ENCODE measurements at places on chromosomes 11 and 22.

DNA sequence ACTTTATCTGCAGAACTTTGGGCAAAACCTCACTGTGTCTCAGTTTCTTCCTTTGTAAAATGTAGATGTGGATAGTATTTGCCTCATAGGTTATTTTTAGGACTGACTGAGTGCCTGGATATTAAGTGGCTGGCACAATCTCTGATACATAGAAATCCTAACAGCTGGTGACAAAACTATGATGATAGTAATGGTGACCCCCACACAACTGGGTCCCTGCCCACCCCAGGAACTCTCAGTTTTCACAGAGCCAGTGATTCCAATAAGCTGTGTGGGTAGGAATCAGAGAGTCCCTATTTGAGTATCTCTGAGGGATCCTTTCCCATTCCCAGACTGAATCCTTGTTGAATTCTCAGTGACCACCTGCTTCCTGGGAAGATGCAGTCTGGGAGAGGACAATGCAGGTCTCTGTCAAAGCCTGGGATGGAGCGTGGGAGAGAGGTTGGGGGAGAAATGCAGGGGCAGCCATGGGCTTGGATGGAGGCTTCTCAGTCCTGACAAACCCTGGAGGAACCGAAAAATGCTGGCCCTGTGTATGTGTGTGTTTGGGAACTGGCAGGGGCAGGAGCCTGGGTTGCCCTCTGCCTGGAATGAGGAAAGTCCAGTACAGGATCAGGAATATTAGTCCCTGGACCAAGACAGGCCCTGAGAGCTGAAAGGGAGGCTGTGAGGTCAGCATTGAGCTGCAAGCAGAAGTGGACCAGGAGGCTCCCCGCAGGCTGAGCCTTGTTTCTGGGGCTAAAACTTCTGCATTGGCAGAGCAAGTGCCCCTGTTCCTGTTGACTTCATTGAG, 6.1 kb upstream of the P2RY6 start:
- DNase-seq = no peak

DNA sequence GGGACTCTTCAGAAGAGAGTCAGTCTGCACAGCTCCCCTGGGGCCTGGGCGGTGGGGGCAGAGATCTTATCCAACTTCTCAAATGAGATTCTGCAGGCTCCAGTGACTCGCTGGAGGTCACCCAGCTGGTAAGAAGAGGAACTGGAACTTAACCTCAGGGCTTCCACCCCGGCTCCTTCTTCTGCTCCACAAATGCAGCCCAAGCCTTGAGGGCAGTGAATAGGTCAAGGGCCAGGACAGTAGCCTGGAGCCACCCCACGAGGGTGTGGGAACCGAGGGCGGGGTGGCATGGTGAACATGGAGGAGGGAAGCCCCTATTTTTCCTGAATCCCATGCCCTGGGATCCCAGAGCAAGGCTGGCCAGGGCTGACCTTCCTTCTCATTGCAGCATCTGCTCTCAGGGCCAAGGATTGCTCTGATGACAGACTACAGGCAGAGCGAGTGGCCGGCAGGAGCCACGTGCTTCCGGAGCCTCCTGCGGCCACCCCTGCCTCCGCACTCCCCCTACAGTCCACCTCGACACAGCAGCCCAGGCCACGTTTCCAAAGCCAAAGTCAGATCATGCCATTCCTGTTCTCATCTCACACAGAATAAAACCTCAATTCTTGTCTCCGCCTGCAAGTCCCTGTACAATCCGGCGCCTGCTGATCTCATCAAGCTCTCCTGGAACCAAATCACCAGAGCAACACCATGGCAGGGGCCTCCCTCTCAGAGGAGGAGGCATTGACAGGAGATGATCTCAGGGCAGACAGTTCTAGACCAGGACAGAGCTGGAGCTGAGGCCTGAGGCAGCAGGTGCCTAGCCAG, 21.1 kb upstream of the UPK3A start:
- no peak for DNase-seq

GRCh38 chr11:9719566-9720289, 55.9 kb downstream of the SWAP70 start:
- DNase-seq = no peak

DNA sequence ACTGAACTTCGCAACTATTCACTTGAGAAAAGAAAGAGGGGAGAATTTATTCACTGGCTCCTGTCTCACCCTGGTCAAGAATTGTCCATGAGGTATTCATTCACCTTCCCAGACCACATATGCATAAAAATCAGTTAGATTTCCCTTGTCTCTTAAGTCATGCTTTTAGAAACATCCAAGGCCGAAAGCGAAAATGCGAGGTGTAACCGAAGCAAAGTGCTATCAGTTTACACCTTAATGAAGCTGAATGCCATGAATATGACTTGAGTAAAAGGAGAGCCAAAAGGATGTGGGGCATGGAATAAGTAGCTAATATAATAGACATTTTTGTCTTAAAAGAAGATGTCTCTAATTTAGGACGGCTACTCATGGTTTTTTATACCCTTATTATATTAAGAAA, 965.6 kb upstream of the CHORDC1 start:
- no peak for DNase-seq

DNA sequence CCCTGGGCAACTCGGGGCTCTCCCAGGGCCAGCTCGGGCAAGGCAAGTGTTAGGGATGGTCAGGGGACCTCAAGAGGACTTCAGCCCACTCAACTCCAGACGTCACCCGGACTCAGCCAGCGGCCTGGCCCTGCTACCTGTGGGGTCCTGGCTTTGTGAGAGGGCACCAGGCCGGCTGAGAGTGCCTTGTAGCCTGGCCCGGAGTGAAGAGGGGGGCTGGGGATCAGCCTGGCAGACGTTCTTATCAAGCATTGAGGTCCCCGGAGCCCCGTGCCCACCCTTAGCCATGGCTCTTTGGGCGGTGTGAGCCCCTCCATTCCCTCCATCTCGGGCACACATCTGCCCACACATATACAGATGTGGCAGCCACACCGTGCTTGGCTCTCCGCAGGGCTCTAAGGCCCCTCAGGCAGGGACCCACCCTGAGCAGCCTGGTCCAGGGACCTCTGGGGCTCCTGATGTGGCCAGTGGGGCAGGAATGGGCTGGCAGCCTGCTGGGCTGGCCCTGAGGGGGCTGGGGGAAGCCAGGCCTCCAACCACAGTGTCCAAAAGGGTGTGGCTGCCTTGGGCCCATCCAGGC, 15.3 kb downstream of the LSP1 start:
- DNase-seq = no peak

- no peak for DNase-seq
Observed at GRCh38 chr11:104581246-104581980, 316.8 kb downstream of the CASP12 start.

GRCh38 chr11:125376117-125376516, 119.9 kb downstream of the FEZ1 start:
- DNase-seq = no peak

- DNase-seq = no peak
Observed at GRCh38 chr11:33733980-33734379, 2.2 kb downstream of the CD59 start.

- DNase-seq = no peak
Observed at GRCh38 chr11:26987731-26988130, 6.2 kb upstream of the FIBIN start.

DNA sequence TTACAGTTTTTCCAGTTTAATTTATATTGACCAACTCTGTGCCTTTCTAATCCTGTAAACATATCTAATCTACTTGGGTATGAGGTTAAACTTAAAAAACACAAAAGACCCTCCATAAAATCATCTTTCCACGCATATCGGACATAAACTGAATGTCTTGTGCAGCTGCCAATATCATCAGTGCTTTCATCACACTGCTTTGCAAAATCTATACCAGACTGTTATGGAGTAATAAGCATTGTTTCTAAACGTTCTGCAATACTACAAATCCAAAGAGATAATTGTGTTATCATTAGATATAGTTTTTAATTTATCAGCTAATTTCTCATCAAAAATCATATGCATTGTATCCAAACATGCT, 36.1 kb upstream of the AMPD3 start:
- no peak for DNase-seq

Measured in stimulated activated CD4-positive, alpha-beta T cell treated with anti-CD3 and anti-CD28 coated beads, Interleukin-1b, Interleukin-23, amount 100 ng/mL, for 24 hours (primary cell).